Cerebellar nuclear complex (tissue), 1 donor: ENCODE measurements at places on chromosomes 11 and 22.

- no peak for DNase-seq
These were observed 327.0 kb upstream of the CCDC90B start for GRCh38 chr11:83612891-83613766.

- no peak for DNase-seq
These were observed 415.9 kb downstream of the ETS1 start for GRCh38 chr11:128171506-128171905.

DNA sequence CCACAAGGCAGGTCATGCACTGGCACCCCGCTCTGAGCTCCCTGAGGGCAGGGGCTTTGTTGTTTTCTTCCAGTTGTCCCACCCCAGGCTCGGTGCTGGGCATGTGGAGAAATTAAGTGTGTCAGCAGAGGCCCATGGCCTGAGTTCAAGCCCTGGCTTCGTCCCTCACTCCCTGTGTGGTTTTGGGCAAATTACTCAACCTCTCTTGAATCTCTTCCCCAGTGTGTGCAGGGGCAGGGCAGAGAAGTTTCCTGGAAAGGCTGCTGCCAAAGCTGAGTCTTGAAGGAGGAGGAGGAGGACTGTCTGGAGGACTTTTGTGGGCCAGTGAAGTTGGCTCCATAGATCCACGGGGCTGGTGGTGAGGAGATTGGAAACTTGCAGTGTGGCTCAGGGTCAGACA lies 138.1 kb upstream of the E2F8 start:
- no peak for DNase-seq

GRCh38 chr11:11463405-11463804 lies 110.4 kb upstream of the CSNK2A3 start:
- DNase-seq = no peak
